MG63 (cell line): ENCODE measurements at places on chromosomes 4 and X.

GRCh38 chr4:7894677-7895181 lies 44.9 kb downstream of the AFAP1 start:
- DNase-seq: no peak

DNA sequence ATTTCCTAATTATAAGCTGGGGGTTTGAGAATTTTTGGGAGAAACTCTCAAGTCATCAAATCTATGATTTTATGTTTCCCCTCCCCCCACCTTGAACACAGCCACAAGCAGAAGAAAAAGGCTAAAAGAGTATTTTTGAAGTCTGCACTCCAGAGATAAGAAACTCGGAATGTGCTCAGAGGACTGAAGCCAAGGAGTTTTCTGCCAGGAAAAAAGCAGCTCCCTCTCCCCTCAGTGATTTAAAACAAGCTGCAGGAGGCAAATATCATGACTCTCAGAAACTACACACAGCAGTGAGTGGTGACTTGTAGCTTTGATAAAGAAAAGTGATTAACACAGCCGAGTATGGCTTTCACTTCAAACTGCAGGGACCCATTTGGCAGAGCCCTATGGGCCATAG lies 800.2 kb upstream of the FTHL17 start:
- DNase-seq: no peak

- DNase-seq: no peak
Measured at GRCh38 chr4:48175806-48176205, 41.8 kb upstream of the TXK start.

DNA sequence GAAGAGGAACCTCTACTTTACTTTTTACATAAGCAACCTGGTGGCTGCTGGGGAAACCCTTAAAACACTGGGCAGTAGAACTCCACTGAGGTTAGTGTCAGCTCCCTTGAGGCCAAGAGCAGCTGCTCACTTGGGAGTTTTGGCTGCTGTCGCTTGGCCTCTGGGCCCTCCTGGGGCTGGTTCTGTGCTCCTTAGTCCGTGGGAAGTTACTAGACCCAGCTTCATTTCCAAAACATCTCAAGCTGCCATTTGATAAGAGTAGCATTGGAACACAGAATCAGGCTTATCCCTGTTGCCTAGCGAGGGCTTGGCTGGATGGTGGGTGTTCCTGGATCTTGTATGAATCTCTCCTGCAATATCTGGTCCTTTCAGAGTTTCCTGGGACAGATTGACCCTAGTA lies 26.1 kb downstream of the RNF4 start:
- no peak for DNase-seq

DNA sequence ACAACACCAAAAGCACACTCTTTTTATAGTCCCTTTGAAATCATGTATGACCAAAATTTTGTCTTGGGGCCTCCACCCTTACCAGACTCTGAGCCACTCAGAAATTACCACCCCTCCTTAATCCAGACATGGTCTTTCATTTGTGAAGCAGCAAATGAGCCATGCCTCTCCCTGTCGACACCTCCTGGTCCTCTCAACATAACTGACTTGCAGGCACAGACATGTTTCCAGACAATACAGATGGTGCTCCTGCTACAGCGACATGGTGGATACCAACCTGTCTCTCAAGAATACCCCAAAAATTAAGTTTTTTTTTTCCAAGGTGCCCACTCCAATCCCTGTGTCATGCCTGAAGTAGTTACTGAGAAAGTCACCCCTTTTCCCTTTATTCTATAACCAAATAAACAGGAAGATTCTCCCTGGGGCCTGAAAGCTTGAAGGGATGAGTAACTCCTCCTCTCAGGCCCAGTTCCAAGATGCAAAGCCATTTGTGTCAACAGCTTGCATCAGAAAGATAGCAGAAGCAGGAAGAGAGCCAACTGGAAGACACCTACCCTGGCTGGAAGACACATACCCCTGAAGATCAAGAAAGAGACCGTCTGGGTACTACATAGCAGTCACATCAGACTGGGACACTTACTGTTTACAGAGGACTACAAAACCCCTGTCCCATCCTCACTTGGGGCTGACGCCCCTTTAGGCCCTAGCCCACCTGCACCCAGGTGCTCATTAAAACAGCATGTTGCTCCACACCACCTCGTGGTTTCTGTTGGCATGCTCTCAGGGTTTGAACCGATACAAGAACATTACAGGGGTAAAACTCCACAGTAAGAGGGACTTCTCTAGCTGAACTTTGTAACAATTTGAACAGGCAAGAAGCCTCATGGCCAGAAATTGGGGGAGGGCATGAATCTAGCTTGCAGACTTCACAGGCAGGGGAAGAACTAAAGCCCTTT lies 5.5 kb upstream of the UGT2B17 start:
- DNase-seq: no peak

- DNase-seq: no peak
Measured at GRCh38 chr4:165635951-165636350, 237.1 kb upstream of the TLL1 start.

DNA sequence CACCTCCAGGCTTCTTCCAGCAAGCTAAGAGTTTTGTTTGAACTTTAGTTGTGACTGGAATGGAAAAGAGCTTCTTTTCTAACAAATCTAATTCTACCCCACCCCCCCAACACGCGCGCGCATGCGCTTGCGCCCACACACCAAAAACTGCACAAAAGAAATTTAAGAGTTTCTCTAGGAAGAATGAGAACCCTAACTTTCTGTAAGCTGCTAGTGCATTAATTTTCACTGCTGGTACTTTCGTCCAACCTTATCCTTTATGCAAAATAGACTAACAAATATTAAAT lies 9.0 kb upstream of the INTU start:
- DNase-seq: no peak

DNA sequence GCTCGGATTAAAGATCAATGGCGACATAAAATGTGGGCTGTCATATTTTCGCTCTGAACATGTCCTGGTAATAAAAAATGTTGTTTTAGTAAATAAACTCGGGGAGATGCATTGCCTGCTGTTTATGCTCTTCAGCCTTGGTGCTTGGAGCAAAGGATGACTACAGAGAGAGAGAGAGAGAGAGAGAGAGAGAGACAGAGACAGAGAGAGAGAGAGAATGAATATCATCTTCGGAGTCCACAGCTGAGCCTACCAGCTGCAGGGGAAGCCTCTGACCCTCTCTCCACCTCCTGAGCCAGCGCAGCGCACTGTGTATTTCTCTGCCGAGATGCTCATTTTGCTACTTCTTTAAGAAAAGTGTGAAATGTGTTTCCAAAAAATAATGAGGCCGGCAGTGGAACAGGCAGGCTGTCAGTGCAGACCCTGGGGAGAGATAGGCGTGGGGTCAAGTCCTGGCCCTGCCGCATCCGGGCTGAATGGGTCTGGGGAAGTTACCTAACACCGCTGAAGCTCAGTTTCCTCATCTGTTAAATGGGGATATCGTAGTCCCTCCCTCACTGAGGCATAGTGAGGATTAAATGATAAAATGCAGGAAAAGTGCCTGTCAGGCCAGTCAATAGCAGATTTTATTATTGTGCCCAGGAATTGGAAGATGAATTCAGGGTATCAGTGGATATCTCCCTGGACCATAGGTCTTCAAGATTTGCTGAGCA lies 58.5 kb upstream of the LGI2 start:
- DNase-seq: no peak

GRCh38 chrX:119775517-119776238 lies 15.8 kb downstream of the RPL39 start:
- DNase-seq: no peak

DNA sequence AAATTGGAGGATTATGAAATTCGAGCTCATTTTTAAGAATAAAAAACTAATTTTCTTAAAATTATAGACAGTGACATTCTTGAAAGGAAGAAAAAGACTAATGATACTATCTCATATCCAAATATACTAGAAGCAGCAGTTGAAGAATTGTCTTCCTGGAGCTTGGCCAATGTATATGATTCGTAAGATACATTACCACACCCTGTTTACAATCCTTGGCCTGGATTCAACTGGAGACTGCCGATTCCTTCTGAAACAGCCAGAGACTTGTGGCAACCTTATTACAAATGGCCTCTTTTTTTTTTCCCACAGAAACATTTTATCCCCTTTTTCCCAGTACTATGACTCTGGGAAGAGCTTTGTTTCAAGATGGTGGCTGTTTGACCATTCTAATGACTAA lies 571.2 kb upstream of the FAT1 start:
- DNase-seq: peak; percentile 67

GRCh38 chr4:106704253-106704870 lies 331.8 kb downstream of the DKK2 start:
- DNase-seq: no peak

DNA sequence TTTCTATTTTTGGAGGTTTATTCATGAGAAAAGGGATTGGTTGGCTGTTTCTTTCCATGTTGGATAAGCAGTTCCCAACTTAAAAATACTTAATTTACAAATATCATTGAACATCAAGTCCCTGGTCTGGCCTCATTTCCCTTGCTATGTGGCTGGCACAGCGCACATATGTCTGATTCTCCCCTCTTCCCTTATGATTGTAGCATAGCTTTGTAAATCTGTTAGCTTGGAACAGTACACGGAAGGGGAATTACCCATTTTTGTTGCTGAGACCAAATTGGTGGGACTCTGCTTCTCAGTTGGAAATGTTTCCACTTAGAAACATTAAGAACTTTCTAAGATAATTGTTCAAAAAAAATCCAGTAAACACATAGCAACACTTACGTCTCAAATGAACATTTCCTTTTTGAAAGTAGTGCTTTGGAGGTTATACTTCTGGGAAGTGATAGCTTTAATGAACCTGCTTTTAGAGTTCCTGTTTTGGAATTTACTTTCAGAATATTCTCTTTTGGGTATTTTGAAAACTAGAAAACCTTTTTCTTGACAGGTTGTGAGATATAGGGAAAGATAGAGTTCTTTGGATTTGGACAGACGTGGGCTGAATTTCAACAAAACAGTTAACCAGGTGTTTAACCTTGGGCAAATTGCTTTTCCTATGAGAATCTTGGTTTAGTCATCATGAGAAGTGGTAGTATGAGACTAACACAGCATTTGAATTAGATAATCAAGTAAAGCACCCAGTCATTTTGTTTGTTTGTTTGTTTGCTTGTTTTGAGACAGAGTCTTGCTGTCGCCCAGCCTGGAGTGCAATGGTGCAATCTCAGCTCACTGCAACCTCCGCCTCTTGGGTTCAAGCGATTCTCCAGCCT lies 47.3 kb downstream of the STIM2 start:
- no peak for DNase-seq

DNA sequence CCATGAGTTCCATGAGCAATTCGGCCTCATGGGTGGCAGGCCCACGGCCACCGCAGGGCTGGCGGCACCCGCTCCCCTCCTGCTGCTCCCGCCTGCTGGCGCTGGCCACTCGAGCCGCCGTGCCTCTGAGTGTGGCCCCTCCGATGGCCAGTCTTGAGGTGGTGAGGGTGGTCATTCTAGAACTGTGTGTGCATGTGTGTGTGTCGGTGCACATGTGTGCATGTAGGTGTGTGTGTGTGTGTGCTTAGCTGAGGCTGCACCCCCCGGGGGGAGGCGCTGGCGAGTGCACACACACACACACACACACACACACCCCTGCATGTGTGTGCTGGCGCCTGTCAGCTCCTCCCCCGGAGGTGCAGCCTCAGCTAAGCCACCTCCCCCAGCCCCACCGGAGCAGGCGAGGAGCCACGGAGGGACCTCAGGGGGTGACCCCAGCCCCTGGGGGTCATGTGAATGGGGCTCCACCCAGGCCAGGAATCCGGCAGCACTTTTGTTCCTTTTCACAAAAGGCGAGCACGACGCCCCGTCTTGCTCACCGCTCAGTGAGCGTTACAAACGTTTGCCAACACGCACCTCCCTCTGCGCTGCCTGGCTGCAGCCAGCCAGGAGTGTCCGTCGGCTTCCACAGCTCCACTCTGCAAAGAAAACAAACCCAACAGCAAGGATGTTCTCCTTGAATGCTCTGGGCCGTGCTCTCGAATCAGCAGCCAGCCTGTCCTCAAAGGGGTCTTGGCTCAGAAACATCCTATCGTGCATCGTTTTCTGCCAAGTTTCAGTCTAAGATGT lies 29.9 kb downstream of the FGFRL1 start:
- peak; percentile 89 for DNase-seq

- DNase-seq: no peak
Measured at GRCh38 chrX:112688242-112688641, 8.5 kb upstream of the LHFPL1 start.

DNA sequence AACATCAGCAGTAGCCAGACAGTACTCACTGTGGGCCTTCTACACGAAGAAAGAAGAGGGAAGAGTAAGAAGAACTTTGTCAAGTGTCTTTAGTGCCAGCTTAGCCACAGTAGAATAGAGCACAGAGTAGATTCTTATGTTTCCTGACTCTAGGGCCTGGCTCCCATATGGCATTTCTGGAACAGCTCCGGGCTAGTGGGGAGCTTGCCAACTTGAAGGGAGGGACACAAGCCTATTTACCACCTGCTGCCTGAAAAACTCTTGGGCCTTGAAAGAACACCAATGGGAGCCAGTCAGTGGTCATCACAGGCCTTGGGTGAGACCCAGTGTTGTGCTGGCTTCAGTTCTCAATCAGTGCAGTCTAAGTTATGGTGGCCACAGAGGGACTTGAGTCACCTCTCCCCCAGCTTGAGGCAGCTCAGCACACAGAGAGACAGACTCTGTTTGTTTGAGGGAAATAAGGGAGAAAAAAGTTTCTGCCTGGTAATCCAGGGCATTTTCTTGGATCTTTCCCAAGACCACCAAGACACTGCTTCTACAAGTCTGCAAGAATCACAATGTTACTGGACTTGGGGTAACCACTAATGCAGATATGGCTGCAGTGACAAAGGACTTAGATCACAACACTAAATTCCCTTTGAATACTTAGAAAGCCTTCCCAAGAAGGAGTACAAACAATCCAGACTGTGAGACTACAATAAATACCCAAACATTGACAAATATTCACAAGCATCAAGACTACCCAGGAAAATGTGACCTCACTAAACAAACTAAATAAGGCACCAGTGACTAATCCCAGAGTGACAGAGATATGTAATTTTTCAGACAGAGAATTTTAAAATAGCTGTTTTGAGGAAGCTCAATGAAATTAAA lies 261.0 kb upstream of the NDST3 start:
- no peak for DNase-seq

DNA sequence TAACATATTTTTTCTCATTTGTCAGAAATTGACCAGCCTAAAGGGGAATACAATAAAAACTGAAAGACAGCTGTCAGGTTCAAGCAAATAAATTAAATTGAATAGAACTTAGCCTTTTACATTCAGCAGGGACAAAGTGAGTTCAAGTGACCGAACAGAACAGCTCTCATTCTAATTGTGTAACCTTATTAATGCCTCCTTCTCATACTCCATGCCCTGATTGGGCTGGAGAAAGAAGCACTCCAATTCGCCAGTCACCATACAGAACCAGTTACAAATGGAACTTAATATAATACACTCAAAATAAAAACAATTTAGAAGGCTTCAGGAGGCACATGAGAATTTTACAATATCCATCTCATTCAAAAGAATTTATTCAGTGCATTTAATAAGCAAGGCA lies 8.0 kb downstream of the PPP3CA start:
- no peak for DNase-seq
